ENCODE measurements at places on chromosomes 1 and 21. TPM values are rescaled to one million over a fixed set of nuclear protein-coding genes. Genes with fewer than 3 reads are reported as not detected.

- peak; percentile 75 for DNase-seq
Observed at GRCh38 chr1:240091614-240092300, at the start of gene FMN2. FMN2 (plus strand) TSS chr1:240091883; CDS start chr1:240092110, 227 bp downstream.

DNA sequence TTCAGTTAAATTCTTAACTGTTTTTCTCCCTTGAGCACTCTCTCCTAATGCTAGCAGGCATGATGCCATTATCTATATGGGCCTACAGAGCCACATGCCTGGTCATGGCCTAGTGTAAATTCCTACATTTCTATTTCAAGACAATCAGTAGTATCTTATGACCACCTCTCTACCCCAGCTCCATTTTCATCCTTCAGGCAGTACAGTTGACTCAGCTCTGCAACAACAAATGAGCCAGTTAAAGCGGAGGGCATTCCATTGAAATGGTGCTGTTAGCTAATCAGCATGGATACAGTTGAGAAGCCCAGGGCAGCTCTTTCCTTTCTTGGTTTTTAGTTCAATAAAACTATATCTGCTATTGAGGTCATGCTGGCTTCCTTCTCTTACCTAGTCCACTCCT lies 150.0 kb downstream of the PPP1R12B start:
- DNase-seq: no peak

DNA sequence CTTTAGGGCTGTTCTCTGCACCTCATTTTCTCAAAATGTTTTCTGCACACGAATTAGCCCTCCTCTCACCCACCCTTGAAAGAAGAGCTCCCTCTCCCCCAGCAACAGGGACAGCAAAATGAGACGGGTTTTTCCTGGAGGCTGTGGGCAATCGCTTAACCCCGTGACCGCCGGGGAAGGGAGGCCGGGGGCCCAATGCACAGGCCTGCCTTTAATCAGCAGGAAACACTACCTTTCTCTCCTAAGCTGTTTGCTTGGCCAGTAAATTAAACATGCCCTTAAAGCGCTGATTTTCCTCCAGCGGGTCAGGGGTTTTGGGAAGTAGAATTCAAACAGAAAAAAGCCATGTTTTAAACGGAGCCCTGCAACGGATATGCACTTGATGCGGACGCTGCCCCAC lies 114.4 kb downstream of the PRDM16 start:
- no peak for DNase-seq

DNA sequence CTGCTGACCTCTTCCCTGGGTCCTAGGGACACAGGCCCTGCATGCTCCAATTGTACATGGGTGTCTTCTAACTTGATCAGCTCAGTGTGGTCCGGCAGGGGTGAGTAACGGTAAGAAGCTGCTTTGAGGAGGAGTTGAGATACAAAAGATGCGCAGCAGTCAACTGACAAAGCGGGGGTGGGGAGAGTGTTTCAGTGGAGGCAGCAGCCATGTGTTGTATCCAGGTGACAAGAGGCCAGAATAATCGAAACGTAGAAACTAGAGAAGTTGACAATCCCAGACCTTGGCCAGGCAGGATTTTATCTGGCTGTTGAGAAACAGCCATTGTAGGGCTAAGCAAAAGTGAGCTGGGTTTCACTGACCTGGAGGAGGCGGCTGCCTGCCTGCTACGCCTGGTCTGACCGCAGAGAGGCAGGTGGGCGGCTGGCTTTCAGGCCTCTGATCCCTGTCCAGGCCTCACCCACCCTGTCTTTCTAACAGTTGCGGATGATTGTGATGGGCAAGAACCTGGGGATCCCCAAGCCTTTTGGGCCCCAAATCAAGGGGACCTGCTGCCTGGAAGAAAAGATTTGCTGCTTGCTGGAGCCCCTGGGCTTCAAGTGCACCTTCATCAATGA lies 28.8 kb downstream of the PADI6 start:
- DNase-seq: no peak

GRCh38 chr21:42571391-42572150 lies 57.9 kb downstream of the SLC37A1 start:
- no peak for DNase-seq

DNA sequence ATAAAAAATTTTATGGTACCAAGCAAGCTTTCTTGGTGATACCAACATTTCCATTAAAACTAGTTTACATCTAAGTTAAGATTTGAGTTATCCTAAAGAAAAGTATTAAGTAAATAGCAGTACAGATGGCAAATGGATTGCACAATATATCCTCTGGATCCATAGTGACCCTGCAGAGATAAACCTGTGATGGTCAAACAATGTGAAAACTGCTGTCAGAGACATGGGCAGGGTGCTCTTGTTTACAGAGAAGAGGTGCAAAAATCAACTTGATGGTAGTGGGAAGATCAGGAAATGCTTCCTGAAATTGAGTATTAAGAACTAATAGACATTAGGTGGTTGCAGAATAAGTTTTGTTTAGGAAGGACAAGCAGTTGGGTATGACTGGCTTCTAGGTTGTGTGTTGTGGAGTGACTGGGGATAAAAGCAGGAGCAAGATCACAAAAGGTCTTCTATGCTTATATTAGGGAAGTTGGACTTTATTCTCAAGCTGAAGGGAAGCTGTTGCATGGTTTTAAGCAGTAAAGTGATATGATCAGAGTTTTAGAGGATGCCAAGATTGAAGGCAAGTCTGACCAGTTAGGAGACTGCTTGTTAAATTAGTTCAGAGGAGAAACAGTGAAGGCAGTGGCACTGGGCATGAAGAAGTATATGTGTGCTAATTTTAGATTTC lies 9.9 kb downstream of the TTC3 start:
- DNase-seq: no peak

GRCh38 chr1:186740324-186740723 lies 60.1 kb upstream of the PTGS2 start:
- no peak for DNase-seq

DNA sequence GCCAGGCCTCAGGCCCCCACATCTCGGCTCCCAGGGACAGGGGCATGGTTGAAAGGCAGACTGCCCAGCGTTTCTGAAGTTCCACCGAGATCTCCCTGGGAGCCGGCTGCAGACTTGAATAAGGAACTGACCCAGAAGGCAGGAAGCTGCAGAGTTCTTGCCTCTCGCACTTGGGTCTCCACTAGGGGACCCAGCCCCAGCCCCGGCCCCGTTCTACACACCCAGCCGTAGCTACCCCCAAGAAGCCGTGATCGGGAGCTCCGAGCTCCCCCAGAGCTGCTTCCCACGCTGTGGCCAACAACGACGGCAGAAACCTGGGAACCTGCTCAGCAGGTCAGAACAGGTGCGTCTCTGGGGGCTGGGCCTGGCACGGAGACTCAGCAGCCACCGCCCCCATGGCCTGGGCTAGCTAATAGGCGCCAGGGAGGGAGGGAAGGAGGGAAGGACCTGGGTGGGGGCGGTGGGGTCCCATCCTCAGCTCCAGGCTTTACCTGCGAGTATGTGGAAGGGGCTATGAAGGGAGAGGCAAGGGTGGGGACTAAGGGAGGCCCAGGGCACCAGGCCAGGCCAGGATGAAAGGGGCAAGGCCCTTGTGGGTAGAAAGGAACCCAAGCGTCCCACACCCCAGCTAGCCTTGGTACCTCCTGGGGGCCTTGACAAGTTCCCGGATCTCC lies at the start of gene NECTIN4:
TSS of gene NECTIN4 (minus strand) at position 308 of the 674 bp plus-strand sequence. CDS start at position 46, 262 bp downstream.
- peak; percentile 85 for DNase-seq

DNA sequence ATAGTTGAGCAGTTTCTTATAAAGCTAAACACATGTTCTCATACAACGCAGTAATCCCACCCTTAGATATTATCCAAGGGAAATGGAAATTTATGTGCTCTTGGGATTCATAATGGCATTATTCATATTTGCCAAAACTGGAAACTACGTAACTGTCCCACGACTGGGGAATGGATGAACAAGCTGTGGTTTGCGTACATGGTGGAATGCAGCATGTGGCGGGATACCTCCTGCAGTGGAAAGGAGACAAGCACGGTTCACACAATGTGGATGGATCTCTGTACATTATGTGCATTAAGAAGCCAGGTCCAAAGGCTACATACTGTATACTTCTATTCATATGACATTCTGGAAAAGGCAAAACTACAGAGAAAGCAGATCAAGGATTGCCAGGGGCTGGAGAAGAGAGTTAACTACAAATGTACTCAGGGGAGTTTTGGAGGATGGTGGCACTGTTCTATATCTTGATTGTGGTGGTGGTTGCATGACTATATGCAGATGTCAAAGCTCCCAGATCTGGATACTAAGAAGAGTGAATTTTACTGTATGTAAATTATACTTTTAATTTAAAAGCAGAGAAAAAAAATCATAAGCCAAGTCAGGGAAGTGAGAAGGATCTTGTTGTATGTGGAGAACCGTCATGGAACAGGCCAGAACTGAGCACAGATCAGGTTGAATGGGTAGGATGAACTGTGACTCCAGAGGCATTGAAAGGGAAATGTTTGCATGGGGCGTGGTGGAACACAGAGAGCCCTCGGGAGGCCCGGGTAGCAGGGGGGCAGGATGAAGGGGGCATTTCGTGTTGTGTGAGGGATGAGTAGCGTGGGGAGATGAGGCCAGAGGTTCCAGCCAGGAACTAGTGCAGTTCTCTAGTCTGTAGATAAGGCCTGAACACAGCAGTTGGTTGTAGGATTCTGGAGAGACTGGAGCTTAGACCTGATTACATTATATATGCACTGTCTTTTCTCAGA lies 90.7 kb downstream of the GALNT2 start:
- peak; percentile 51 for DNase-seq

GRCh38 chr1:96554364-96554763 lies 167.2 kb upstream of the PTBP2 start:
- no peak for DNase-seq

DNA sequence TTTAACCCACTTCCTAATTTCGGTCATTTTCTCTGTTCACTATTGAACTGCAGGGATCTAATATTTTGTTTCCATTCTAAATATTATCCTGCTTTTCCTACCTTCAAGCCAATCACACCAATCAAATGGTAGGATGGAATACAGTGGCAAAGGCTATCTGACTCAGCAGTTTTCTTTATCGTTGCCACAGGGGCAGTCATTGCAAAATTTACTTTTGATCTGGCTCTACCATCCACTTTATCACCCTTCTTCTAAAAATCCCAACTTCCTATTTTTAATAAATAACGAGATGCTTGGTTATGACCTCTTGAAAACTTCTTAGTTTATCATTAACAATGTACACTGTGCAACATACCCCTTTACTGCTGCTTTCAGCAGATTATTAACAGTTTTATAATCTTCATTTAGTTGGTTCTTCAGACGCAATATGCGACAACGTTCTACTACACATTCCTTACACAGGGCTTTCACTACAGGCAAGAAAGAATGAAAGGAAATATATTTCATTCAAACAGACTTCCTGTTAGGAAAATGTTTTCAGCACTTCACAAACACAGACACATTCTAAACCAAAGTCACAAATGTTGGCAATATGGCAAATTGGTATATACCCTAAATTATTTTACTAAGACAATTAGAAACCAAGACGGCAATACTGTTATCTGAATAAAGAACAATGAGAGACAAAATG lies 52.3 kb upstream of the RAP1GAP start:
- DNase-seq: no peak

DNA sequence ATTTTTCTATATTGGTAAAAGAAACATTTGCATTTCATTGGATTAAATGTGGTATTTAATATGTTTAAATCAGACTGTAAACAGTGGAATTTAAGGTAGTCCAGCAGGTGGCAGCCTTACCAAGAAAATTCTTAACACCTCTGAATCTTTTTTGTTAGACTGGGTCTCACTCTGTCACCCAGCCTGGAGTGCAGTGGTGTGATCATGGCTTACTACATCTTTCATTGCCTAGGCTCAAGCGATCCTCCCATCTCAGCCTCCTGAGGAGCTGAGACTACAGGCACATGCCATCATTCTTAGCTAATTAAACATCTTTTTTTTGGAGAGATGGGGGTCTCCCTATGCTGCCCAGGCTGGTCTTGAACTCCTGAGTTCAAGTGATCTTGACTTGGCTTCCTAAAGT lies 98.8 kb downstream of the RABGAP1L start:
- DNase-seq: peak; percentile 61

DNA sequence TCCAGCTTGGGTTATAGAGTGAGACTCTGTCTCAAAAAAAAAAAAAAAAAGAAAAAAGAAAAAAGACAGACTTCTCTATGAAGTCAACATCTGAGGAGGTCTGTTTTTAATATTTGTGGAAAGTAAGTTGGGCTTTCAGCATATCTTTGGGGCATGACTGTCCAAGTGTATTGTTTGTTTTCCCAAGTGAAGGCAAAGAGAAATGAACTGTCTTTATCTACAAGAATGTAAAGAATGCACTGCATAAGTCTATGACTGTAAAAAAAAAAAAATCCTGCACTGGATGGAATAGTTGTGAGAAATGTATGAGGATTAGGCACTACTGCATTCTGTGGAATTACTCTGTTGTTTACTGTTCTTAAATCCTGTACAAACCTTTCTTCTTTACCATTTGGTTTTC lies 45.6 kb upstream of the TMEM61 start:
- peak; percentile 89 for DNase-seq

- no peak for DNase-seq
Observed at GRCh38 chr1:223339861-223340260, 24.1 kb downstream of the SUSD4 start.

- DNase-seq: no peak
Observed at GRCh38 chr1:25959611-25960010, 38.3 kb downstream of the PAFAH2 start.

DNA sequence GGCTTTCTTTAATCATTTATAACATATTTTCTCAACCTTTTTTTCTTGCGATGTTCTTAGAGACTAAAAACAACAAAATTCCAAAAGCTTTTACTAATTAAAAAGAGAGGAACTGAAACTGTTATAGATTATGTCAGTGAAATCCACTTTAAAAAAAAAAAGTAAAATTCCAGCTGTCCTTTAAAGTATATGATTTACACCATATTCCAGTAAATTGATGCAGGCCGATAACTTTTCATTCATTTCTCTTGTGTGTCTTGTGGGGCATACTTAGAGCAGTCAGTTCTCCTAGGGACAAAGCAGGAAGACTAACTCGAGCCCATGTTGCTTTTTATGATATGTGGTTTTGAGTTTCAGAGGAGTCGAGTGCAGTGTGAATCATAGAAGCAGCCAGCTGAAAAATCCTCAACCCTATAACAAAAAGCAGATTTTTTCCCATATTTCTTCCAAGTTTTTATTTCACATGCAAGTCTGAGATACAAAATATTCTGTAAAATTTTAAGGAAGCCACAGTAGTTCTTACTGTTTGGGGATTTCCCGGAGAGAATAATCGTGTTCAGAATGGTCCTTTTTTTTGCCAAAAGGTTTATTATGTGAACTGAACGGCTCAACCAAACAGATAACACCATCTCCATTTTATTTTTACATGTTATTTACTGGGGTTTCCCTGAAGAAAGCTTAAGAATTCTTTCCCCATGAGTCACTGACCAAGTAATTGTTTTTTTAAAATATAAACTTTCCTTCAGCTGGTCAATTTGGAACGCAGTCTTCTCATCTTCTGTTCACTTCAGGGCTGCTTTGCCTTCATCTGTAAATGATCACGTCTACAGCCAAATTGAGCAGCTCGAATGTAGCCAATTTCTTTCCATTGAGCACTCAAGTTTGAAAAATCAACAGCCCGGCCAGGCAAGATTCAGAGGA lies 77.0 kb upstream of the C1orf105 start:
- DNase-seq: peak; percentile 85

- peak; percentile 29 for DNase-seq
Observed at GRCh38 chr1:55225228-55225627, 10.1 kb upstream of the USP24 start.

- no peak for DNase-seq
Observed at GRCh38 chr21:37821786-37822450, 94.3 kb downstream of the KCNJ6 start.

Gene PTGS2
- 7.9 TPM for total RNA-seq

Gene PRAMEF11
- not detected for total RNA-seq

Gene APOBEC4
- not detected for total RNA-seq

Gene GALNT2
- 182 TPM for total RNA-seq

Gene TCEA3
- total RNA-seq: 23.6 TPM

Gene GBP6
- 0.17 TPM for total RNA-seq

Gene OSCP1
- 7.3 TPM for total RNA-seq

Gene CLCNKA
- total RNA-seq: not detected

Gene CNIH3
- 7.4 TPM for total RNA-seq

Gene TRABD2B
- total RNA-seq: 0.44 TPM

Gene UBXN10
- total RNA-seq: not detected

Gene FAM72A
- 18.6 TPM for total RNA-seq
